A375 (cell line): ENCODE measurements at places on chromosomes 5 and 9. TPM values are rescaled to one million over a fixed set of nuclear protein-coding genes. Genes with fewer than 3 reads are reported as not detected.

TUT7 gene
- 15.8 and 20.8 TPM in 2 replicates for total RNA-seq

PITX1 gene
- 1.2 and 2.1 TPM in 2 replicates for total RNA-seq

CDKN2AIPNL gene
- total RNA-seq: 42.0 and 51.2 TPM in 2 replicates

PCDHGB2 gene
- total RNA-seq: 1.9 and 2.3 TPM in 2 replicates

OBP2B gene
- total RNA-seq: not detected in 2 replicates

WNT8A gene
- not detected in 2 replicates for total RNA-seq

ADAMTSL1 gene
- 8.3 and 11.3 TPM in 2 replicates for total RNA-seq

PCDHA13 gene
- total RNA-seq: 1.3 and 1.4 TPM in 2 replicates

PCDHGC3 gene
- total RNA-seq: 62.5 and 65.1 TPM in 2 replicates

F2RL1 gene
- 6.3 and 7.9 TPM in 2 replicates for total RNA-seq

EIF4EBP3 gene
- 1.2 and 1.5 TPM in 2 replicates for total RNA-seq

SHISAL2B gene
- total RNA-seq: not detected in 2 replicates

MSANTD3 gene
- total RNA-seq: 63.4 and 95.7 TPM in 2 replicates

PRR16 gene
- 2.3 and 2.6 TPM in 2 replicates for total RNA-seq

SH3TC2 gene
- total RNA-seq: 37.6 and 39.3 TPM in 2 replicates

FAM221B gene
- total RNA-seq: not detected in 2 replicates

MARCOL gene
- not detected in 2 replicates for total RNA-seq
